ENCODE measurements at places on chromosomes 2 and 18. TPM values are rescaled to one million over a fixed set of nuclear protein-coding genes. Genes with fewer than 3 reads are reported as not detected.

Gene FBXO48
- 1.5 TPM for polyA plus RNA-seq

Gene POTEI
- polyA plus RNA-seq, result 0.07 TPM

Gene SOX11
- 25.2 TPM for polyA plus RNA-seq

DNA sequence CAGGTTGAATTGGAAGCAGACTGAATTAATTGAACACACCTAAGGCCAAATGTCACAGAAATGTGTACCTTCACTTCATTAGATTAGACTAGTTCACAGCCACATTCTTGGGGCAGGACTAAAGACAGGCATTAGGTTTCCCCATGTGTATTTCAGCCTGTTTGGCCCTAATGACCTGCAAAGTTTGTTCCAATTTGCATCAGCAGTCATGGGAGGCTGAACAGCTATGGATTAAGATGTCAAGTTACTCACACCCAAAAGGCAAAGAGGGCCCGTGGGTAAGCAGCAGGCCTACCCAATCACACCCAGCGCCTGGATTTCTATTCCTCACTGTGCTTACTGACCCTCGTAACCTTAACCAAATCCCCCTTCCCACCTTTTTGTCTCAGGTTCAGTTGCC lies 99.6 kb upstream of the RIOK3 start:
- DNase-seq, result no peak

DNA sequence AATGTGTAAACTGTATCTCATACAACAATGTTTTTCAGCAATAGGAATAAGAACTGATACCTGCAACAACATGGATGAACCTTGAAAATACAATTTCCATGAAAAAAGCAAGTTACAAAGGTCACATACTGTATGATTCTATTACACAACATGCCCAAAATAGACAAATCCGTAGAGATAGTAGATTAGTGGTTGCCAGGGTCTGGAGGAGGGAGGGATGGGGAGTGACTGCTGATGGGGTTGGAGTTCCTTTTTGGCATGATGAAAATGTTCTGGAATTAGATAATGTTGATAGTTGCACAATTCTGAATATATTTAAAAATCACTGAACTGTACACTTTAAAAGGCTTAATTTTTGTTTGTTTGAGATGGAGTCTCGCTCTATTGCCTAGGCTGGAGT lies 33.8 kb downstream of the UBXN4 start:
- DNase-seq, result no peak

GRCh38 chr18:48992133-48992532 lies 41.4 kb upstream of the SMAD7 start:
- DNase-seq, result no peak

DNA sequence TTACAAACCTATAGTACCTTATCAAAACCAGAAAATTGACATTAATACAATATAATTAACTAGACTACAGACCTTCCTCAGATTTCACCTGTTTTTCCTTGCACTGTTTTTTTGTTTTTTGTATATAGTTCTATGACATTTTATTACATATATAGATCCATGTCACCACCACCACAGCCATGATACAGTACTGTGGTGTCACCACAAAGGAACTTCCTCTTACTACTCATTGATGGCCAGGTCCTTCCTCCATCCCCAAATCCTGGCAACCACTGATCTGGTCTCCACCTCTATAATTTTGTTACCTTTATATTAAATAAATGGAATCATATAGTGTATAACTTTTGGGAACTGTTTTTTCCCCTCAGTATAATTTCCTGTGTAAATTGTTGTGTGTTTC lies 19.4 kb upstream of the ATP6V1B1 start:
- DNase-seq, result no peak

- DNase-seq, result peak; percentile 3
Measured at GRCh38 chr2:80548469-80548868, 243.9 kb upstream of the LRRTM1 start.

DNA sequence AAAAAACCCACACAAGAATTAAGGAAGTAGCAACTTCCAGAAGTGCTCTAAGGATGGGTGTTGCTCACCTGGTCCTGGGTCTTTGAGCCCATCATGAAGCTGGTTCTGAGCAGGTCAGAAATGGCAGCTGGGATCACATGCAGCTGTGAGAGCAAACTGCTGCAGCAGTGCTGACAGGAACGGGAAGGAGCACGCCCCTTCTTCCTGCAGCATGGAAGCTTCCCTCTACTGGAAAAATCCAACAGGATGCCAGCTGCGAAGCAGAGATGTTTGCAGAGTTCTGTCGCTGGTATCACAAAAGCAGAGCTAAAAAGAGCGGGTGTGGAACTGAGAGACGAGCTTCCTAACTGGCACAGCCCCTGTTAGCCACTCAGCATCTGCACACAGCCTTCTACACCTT lies 33.7 kb downstream of the EIF4E2 start:
- DNase-seq, result no peak

DNA sequence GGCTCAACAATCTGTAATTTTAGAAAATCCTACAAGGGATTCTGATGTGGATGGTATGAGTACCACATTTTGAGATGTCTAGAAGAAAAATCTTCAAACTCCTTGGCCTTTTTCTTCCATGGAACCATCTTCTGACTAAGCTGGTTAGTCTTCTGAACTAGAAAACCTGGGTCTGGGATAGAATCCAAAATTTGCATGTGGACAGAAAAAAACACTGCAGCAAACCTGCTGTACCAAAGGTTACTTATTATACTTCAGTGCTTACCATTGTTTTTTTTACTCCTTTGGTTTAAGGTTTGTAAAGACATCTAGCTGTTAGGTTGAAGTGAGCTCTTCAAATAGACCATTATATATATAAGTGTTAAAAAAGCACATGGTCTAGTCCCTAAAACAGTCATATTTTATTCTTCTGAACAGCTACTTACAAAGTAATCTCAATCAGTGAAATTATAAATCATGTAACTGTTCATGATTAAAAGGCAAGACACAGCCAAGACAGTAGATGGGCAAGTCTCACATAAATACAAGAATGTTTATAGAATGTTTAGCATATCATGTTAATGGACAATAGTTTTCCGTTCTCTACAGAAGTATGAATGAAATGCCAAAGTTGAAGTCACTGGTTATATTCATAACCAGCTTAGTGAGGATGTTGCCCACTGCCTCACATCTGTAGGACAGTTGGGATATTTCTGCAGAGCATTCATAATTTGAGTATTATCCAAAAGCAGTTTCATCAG lies 85.5 kb downstream of the ORC4 start:
- no peak for DNase-seq

DNA sequence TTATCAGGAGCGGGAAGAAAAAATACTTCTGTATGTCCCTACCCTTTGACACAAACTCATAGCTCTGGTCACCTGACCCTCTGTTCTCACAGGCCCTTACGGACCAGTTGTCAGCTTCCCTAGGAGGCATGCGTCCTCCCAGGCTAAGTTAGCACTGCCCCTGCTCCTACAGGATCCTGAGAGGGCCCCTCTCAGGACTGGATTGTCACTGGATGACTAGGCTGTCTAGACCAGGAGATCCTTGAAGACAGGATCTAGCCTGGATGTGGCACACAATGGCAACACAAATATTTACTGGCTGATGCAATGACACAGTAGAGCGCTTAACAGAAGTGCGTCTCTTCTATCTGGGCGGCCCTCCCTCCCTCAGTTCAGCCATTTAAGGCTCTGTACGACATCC lies 7.7 kb downstream of the FAM228A start:
- no peak for DNase-seq

DNA sequence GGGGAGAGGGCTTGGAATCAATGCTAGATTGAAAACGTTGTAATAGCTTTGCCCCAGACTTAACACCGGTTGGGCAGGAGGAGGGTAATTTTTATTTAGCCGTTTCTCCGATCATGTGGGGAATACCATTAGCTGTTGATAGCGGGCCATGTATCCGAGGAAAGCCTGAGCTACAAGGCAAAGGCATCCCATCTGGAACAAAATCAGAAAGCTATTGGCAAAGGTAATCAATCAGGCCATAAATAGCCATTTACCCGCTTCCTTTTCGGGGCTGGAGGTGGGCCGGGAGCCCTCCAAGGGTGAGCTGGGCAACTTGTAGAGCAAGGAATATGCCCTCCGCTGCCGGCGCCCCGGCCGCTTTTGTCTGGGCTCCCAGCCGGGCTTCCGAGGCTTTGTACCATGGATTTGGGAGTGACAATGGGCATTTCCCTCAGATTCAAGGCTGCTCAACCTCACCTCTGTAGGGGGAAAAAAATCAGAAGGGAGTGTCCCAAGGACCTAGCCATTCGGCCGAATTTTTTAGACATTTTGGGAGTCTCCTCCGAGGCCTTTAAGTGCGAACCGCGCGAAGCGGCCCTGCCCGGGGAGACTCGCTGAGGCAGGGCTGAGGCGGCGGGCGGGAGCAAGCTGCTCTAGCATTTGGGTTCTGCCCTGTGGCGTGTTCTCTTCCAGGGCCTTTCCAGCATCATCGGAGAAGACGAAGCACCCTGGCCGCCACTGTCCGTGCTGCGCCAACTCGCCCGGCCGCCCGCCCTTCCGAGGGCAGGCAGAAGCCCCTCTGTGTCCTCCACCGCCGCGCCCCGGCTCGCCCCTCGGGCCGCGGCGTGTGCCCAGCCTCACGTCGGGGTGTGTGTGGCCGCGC lies 1.1 kb upstream of the HOXD9 start:
- no peak for DNase-seq

GRCh38 chr2:183222751-183223150 lies 98.5 kb downstream of the NUP35 start:
- DNase-seq, result no peak

DNA sequence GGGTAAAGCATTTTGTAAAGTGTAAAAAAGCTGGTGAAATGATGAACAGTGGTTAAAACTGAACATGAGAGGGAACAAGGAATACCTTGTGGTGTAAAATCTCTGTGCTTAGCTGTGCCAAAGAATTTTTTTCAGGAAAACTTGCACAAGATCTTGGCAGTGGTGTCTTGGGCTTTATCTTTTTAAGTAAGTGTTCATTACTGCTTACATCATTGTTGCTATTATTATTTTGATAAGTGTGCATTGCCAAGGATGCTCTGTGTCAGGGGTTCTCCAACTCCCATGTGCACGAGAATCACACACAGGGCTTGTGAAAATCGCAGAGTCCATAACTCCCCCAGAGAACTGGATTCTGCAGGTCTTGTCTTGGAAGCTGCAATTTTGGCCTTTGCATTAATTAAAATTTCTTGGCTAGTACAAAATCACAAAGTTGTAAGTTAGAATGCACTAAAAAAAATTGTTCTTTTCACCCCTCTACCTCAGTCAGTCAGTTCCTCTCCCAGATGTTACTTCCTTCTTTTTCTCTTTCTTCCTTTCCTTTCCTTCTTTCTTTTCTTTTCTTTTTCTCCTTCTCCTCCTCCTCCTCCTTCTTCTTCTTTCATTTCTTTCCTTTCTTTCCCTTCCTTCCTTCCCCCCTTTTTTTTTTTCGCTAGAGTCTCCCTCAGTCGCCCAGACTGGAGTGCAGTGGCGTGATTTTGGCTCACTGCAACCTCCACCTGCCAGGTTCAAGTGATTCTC lies 37.8 kb downstream of the GATA6 start:
- DNase-seq, result no peak

GRCh38 chr2:238968616-238969384 lies 120.9 kb downstream of the TWIST2 start:
- no peak for DNase-seq

- DNase-seq, result no peak
Measured at GRCh38 chr2:157506586-157506985, 62.7 kb upstream of the CYTIP start.

DNA sequence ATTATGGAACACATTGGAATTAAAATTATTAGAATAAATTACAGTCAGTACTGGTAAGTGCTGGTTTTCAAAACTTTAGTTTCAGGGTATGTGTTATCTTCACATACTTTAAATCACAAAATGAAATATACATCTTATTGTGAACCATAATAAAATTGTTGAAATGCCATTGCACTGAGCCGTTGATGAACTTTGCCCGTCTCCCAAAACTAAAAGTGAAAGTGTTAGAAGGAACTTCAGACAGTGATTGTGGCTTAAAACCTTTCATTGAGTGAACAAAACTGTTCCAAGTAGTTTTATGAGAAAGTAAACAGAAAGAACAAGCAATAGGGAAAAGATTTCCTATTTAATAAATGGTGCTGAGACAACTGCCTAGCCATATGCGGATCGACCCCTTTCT lies 811.6 kb downstream of the PLCL1 start:
- DNase-seq, result no peak
